ENCODE measurements at places on chromosomes 7 and 10.

GRCh38 chr7:122544463-122544862, 154.5 kb downstream of the RNF133 start:
- no peak for DNase-seq

DNA sequence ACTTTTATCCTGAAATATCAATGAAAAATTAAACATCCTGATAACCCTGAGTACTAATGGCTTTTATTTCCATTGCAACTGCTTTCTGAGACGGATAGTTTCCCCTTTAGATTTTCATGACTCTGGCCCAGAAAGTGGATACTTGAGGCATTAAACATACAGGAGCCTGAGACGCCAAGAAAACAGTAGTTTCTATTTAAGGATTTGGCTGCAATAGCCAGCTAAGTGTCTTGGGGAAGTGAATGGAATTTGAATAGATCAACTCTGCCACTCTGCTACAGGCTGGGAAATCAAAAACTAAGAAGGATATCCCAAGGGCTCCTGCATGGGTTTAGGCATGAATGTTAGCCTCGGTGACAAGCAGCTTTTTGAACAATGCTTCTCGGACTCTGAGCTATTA, 24.7 kb upstream of the GPAM start:
- DNase-seq, result no peak

DNA sequence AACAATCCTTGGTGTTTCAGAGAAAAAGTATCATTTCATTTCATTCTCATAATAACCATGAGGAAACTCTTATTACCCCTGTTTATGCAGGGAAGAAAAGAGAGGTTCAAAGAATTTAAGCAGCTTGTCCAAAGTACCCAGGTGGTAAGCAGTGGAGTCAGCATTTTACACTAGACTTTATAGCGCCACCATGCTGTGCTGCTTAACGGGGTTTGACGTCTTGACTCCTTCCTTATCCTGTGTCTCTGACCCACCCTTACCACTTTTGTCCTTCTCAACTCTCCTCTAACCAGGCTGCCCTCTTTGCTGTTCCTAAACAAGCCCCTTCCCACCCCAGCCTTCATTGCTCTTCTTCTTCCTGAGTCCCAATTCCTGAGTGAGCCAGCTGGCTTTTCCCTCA, 117.0 kb upstream of the AHR start:
- DNase-seq, result no peak

DNA sequence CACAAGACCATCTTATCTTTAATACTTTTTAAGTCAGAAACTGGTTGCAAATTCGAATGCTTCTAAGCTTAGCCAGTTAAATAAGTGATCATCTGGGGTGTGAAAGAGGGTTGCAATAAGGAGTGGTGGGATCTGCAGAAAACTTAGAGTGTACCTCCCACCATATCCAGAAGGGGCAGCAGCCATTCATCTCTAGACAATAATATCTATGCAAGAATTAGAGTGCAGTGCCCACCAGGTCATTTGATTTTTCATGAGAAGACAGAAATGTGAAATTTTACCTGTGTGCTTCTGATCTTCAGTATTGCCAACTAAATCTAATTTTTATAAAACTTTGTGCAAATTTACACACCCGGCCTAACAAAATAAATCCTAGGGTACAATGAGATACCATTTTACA, 127.2 kb upstream of the SP4 start:
- peak; percentile 48 for DNase-seq

DNA sequence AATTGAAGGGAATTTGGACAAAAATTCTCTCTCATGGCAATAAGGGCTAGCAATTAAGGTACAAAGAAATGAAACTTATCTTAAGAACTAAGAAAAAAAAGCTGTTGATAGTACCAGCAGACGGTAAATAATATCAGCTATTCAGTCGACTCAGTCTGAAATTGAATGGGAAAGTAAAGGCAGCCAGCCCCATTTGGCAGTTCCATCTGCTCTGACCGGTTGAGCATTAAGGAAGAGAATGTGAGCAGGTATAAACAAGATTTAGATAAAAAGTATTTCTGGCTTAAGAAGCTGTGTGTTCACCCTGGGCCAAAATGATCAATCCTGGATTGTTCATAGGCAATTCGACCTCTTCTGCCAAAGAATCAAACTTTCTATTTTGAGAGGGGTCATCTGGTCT, 154.6 kb upstream of the NPVF start:
- no peak for DNase-seq

DNA sequence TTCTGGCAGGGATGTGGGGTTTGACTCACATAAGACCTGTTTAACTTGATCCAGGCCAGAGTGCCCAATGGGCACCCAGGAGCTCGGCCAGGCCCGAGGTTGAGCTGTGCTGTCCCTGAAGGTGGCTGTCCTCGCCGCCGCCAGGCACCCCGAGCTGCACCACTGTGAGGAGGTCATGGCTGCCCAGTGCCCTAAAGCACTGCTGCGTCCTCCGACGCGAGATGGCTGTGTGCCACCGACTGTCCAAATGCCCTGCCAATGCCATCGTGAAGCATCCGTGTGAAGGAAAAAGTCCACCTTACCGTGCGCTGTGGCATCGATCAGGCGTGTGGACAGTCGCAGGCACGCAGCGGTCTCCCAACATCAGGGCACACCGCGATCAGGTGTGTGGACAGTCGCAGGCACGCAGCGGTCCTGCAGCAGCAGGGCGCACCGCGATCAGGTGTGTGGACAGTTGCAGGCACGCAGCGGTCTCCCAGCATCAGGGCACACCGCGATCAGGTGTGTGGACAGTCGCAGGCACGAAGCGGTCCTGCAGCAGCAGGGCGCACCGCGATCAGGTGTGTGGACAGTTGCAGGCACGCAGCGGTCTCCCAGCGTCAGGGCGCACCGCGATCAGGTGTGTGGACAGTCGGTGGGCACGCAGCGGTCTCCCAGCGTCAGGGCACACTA, 120.3 kb downstream of the VIPR2 start:
- no peak for DNase-seq

DNA sequence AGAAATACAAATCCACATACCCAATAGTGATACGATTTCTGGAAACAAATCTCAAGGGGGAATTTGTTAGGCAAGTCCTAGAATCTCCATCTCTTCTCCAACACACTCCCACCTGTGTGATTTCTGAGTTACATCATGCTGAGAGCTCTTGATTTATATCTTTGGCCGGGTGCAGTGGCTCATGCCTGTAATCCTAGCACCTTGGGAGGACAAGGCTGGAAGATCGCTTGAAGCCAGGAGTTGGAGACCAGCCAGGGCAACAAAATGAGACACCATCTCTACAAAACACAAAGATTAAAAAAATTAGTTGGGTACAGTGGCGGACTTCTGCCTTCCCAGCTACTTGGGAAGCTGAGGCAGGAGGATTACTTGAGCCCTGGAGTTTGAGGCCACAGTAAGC, 1.5 kb upstream of the MTPN start:
- no peak for DNase-seq

Data from hematopoietic multipotent progenitor cell treated with erythropoietin and hydrocortisone succinate and interleukin-3 and kit ligand, for 6 days (in vitro differentiated cells).